PC-9 (cell line): ENCODE measurements at places on chromosomes 12 and 14. TPM values are rescaled to one million over a fixed set of nuclear protein-coding genes. Genes with fewer than 3 reads are reported as not detected.

The CMA1 gene
- total RNA-seq: not detected in 2 replicates

- H3K4me3 ChIP-seq: no peak overlapping the region
- no peak for DNase-seq
- H3K36me3 ChIP-seq: no peaks in the 10 kb centered on the region
- H3K27me3 ChIP-seq: no peaks in the 10 kb centered on the region
These were observed 609.0 kb upstream of the LMO3 start for GRCh38 chr12:17214929-17215328.

DNA sequence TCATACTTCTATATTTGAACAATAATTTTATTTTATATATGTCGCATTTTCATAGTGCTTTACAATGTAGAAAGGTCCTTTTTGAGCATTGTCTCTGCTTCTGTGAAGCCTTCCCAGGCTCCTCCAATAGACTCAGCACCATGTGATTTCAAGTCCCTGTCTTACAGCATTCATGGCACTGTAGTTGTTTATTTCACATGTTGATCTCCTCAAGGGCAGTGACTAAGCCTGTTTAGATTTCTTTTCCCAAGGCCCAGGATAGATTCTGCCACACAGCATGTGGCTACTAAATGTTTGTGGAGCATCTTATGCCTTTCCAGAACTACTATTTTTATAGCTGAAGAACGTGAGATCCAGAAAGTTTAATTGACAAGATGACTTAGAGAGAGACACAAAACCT lies 391.7 kb downstream of the TMEM117 start:
- H3K4me3 ChIP-seq: no peak overlapping the region
- DNase-seq: no peak
- no peaks in the 10 kb centered on the region for H3K36me3 ChIP-seq
- no peaks in the 10 kb centered on the region for H3K4me1 ChIP-seq

GRCh38 chr12:15201056-15201455 lies 20.2 kb downstream of the RERG start:
- H3K27me3 ChIP-seq: no peaks in the 10 kb centered on the region
- H3K4me3 ChIP-seq: no peak overlapping the region
- DNase-seq: no peak
- no peaks in the 10 kb centered on the region for H3K36me3 ChIP-seq
- no peak overlapping the region for H3K27ac ChIP-seq

- no peaks in the 10 kb centered on the region for H3K27me3 ChIP-seq
- H3K27ac ChIP-seq: no peak overlapping the region
- no peaks in the 10 kb centered on the region for H3K4me1 ChIP-seq
These were observed 674.1 kb upstream of the ATXN7L3B start for GRCh38 chr12:73863546-73863945.

DNA sequence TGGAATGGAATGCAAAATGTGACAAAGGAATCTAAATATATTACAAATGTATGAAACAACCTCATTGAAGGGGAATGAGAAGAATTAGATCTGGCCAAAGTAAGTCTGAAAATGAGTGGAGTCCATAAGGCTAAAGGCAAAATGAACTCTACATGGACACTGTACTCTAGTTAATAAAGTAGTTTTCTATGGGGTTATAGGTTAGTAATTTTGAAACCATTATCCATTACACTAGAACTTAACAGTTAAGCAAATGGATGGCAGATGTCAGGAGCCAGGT lies 222.1 kb downstream of the NUAK1 start:
- DNase-seq: no peak
- H3K27ac ChIP-seq: no peak overlapping the region
- no peaks in the 10 kb centered on the region for H3K36me3 ChIP-seq
- H3K4me1 ChIP-seq: no peaks in the 10 kb centered on the region

DNA sequence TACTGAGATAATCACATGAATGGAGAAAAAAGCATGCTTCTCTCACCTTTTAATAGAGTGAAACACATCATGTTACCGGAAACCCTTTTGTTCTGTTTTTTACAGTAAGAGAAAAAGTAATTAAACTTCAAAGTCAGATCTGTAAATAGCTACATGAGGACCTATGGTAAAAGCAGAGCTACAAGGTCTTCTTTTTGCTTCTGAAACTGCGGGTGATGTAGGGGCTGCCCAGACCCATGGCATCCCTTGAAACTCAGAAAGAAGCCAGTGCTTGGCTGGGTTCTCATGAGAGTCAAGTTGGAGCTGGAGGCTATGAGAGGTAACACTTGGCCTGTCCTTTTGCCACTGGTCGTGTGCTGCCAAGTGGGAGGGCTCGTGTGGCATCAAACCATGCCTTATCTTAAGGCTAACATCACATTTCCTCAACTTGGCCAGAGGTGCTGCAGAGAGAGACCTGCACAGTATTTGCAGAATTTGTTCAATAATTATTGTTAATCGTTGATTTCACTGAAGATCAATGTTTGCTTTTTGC lies 47.6 kb downstream of the EML1 start:
- DNase-seq: no peak
- no peaks in the 10 kb centered on the region for H3K36me3 ChIP-seq
- no peak overlapping the region for H3K4me3 ChIP-seq
- no peak overlapping the region for H3K27ac ChIP-seq
- no peaks in the 10 kb centered on the region for H3K4me1 ChIP-seq
